Neuronal stem cell (in vitro differentiated cells): ENCODE measurements at places on chromosomes 1 and 21.

GRCh38 chr1:112712701-112713128 lies 2.4 kb downstream of the PPM1J start:
- DNase-seq = no peak

GRCh38 chr21:36489776-36490165 lies 9.8 kb upstream of the CLDN14 start:
- DNase-seq = no peak

GRCh38 chr1:30491831-30492230 lies 231.6 kb downstream of the MATN1 start:
- no peak for DNase-seq

- DNase-seq = no peak
These were observed 69.2 kb downstream of the NME7 start for GRCh38 chr1:169298441-169298840.

- no peak for DNase-seq
These were observed 95.2 kb downstream of the CATSPERE start for GRCh38 chr1:244556263-244556662.

- DNase-seq = no peak
These were observed 97.8 kb downstream of the TYW3 start for GRCh38 chr1:74830766-74831165.

DNA sequence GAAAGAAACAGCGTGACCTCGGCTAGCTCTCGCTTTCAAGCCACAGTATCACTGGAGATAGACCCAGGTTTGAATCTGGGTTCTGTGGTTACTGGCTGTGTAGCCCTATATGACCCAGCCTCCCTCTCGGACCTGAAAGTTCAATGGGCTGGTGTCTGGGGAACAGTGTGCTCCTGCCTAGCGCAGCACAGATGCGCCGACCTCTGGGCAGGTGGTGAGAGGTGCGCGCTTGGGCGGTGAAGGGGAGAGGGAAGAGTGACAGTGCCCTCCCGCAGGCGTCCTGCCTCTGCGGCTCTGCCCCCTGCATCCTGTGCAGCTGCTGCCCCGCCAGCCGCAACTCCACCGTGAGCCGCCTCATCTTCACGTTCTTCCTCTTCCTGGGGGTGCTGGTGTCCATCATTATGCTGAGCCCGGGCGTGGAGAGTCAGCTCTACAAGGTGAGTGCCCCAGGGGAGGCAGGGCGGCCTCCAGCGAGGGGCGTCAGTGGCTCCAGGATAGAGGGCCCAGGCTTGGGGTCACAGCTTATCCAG lies 10.5 kb downstream of the SERINC2 start:
- no peak for DNase-seq

- no peak for DNase-seq
These were observed 79.4 kb upstream of the RUNX1 start for GRCh38 chr21:35128536-35128935.

DNA sequence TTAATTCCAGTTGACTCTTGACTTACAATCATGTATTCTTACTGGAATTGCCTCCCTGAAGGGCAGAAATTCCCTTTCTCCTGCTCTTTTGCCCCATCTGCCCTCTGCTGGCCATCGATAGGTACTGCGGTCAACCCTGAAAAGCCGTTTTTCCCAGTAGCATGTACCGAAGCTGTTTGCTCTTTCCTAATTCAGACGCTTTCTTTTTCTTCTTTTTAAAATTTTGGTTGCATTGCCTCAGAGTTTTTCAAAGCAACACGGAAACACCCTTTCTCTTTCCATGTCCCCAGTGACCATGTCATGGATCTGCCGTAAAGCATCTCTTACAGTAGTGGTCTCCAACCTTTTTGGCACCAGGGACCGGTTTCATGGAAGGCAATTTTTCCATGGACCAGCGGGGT lies 164.2 kb upstream of the C1orf21 start:
- no peak for DNase-seq

GRCh38 chr1:78009836-78010235 lies 5.1 kb downstream of the DNAJB4 start:
- no peak for DNase-seq

- peak; percentile 52 for DNase-seq
These were observed 13.5 kb downstream of the LZIC start for GRCh38 chr1:9929431-9930385.

DNA sequence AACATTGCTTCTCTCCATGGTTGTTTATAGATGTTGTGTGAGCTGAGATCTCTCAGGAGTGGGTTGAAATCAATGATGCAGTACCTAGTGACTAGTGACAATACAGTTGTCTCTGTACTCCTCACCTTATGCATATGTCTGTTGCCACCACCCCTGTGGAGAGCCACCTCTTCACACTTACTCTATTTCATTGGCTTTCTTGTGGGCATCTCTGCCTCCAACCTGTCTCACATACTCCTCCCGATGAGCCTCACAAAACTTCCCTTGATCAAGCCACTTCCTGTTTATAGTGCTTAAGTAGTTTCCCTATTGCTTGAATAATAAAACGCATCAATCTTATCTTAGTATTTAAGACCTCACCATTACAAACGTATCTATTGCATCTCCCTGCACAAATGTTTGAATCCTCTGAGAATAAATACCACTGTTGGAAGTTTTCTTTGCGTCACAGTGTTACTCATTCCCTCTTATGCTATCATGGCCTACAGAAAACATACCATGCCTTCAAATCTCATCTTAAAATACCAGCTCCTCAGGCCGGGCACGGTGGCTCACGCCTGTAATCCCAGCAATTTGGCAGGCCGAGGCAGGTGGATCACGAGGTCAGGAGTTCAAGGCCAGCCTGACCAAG lies 54.7 kb upstream of the GREM2 start:
- no peak for DNase-seq

- DNase-seq = peak; percentile 39
These were observed 19.1 kb downstream of the RAB7B start for GRCh38 chr1:205983925-205984725.
